ENCODE measurements at places on chromosomes 16 and 17. TPM values are rescaled to one million over a fixed set of nuclear protein-coding genes. Genes with fewer than 3 reads are reported as not detected.

DNA sequence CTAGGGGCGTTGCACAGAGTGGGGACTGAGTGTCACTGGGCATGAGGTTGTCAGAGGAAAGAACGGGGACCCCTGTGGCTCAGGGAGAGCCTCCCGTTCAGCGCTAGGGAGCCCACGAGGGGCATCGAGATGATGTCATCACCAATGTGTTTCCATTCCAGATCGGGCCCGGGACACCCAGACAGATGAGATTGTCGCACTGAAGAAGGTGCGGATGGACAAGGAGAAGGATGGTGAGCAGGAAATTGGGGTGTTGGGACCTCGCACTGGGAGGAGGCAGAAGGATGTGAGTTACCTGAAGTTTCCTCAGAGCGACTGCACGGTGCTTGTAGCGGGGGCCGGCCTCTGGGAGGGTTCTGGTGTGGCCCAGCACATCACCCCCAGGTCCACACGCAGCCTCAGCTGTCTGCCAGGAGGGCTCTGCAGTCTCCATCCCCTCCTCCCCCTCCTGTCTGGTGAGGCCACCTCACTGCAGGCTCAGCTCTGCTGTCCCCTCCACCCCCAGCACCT is 4.0 kb downstream of the CDK10 start:
- peak; percentile 28 for DNase-seq

- DNase-seq, result no peak
Observed at GRCh38 chr17:41763327-41763726, 23.2 kb downstream of the JUP start.

- no peak for DNase-seq
Observed at GRCh38 chr16:17246974-17247732, 223.6 kb downstream of the XYLT1 start.

DNA sequence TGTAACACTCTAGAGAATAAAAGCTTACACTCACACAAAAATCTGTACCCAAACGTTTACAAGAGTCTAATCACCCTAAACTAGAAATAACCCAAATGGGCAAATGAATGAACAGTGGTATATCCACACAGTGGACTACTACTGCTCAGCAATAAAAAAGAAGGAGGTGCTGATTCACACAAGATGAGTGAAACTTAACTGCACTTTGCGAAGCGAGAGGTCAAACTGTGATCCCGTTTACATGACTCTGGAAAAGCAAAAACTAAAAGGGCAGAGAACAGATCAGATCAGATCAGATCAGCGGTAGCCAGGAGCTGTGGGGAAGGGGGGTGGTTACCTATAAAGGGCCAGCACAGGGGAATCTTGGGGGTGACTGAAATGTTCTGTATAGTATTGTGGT is 113.4 kb downstream of the TRIM37 start:
- no peak for DNase-seq

GRCh38 chr17:74455025-74455545 is 11.3 kb upstream of the CD300A start:
- DNase-seq, result peak; percentile 53

GRCh38 chr16:50657241-50657640 is 23.9 kb downstream of the SNX20 start:
- DNase-seq, result no peak

- no peak for DNase-seq
Observed at GRCh38 chr17:69547230-69547629, 132.7 kb downstream of the MAP2K6 start.

DNA sequence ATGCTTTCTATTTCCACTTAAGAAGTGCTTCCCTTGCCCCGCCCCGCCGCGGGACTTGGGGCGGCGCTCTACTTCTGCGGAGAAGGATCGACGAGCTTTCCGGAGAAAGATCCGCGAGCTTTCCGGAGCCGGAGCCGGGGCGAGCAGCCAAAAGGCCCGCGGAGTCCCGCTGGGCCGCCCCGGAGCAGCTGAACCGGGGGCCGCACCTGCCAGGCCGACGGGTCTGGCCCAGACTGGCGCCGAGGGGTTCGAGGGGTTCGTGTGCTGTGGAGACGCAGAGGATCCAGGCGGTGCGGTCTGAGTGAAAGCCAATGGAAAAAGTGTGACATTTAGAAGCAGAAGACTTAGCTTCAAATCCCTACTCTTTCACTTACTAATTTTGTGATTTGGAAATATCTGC is 50.8 kb downstream of the TBC1D26 start:
- peak; percentile 85 for DNase-seq

ATP6V0C gene
- 137 TPM for total RNA-seq

GRCh38 chr17:31433091-31433790 is 41.8 kb downstream of the RAB11FIP4 start:
- peak; percentile 51 for DNase-seq

TRIM37 gene
- 20.2 TPM for total RNA-seq

CCL2 gene
- 33.4 TPM for total RNA-seq

DNA sequence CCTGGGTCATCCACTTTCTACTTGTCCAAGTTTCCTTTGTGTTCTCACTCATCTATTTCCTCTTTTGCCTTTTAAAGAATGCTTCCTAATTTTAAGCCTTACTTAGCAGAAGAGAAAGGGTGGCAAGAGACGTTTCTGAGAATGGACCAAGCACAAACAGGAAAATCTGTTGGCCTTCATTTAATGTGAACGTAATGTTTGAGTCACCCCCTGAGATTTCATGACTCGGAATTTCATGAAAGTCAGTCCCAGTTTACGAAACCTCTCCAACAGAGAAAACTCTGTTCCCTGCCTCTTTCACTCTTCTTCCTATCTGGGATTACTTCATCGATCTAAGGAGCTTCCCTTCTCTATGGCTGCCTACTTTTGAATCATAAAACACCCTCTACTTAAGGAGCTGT is at the start of gene CD300E:
Gene CD300E (minus strand): TSS at position 46 of the 401 bp plus-strand sequence. CDS start 117 bp downstream, outside the sequence.
- DNase-seq, result no peak

DNA sequence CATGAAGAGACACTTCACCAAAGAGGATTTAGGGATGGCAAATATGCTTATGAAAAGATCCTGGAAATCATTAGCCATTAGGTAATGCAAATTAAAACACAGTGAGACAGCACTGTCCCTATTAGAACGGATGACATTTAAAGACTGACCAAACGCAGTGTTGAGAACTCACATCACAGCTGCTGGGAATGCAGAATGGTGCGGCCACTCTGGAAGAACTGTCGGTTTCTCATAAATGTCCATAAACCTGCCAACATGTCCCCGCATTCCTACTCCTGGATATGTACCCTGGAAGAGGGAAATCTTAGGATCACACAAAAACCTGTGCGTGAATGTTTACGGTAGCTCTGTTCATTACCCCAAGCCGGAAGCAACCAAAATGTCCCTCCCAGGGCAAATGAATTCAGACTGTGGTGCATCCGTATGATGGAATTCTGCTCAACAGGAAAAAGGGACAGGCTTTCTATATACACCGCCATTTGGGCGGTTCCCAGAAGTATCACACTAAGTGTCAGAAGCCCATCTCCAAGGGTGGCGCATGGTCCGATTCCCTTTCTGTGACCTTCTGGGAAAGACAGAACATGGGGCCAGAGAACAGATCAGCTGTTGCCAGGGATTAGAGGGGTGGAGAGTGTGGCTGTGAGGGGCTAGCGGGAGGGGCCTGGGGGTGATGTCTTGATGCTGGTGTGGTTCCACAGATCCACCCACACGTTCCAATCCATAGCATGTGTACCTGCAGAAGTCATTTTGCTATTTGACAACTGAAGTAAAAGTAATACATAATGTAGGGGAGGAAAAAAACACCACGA is 197.2 kb upstream of the CHMP6 start:
- DNase-seq, result no peak
